ENCODE measurements at places on chromosomes 3 and 15.

DNA sequence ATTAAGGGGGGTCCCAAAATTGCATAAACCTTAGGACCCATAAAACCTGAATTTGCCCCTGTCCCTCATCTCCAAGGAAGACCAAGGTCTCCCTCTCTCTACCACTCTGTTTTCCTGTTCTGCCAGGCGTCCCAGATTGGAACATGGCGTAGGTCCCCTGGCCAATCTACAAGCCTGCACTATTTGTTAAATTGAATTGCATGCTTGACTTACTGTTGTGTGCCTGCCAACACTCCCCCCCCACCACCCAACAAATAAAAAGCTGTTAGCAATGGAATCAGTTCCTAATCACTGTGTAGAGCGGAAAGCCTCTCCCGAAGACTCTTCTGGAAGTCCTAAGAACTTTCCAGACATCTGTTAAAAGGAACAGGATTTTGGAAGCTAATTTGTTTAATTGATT, 11.7 kb downstream of the CTXND1 start:
- H3K4me3 ChIP-seq = no peak overlapping the region
- no peaks in the 10 kb centered on the region for H3K36me3 ChIP-seq
- no peak for DNase-seq
- H3K4me1 ChIP-seq = no peaks in the 10 kb centered on the region

- no peaks in the 10 kb centered on the region for H3K4me1 ChIP-seq
- H3K4me3 ChIP-seq = no peak overlapping the region
- no peak for DNase-seq
- no peaks in the 10 kb centered on the region for H3K36me3 ChIP-seq
Measured at GRCh38 chr15:70014860-70015490, 82.7 kb downstream of the TLE3 start.

DNA sequence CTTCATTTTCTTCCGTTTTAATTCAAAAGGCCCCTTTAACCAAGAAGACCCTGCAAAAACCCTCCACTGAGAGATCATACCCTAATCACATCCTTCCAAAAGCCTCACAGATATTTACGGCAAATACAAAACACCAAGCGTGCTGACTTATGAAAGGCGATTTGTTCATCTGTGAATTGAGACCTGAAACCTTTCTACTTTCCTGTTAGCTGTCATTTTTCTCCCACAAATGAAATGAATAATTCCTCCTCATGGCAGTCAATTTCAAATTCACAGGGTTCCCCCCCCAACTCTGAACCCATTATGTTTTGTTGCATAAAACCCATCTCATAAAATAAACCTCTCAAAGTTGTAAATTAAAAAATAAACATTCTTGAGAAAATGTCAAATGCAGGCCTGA, 149.6 kb downstream of the PDZRN3 start:
- H3K4me1 ChIP-seq = no peaks in the 10 kb centered on the region
- no peak overlapping the region for H3K27ac ChIP-seq
- no peaks in the 10 kb centered on the region for H3K27me3 ChIP-seq
- H3K4me3 ChIP-seq = no peak overlapping the region

- no peaks in the 10 kb centered on the region for H3K27me3 ChIP-seq
- DNase-seq = no peak
- no peaks in the 10 kb centered on the region for H3K4me1 ChIP-seq
- no peak overlapping the region for H3K4me3 ChIP-seq
Measured at GRCh38 chr15:78315686-78316282, 16.4 kb upstream of the SKIC8 start.
